GM12878 (cell line): ENCODE measurements at places on chromosomes 2 and 18. TPM values are rescaled to one million over a fixed set of nuclear protein-coding genes. Genes with fewer than 3 reads are reported as not detected.

The SLC23A3 gene
- polyA plus RNA-seq: 0.19 and 0.34 TPM in 2 replicates

The ANKRD36 gene
- polyA plus RNA-seq: 9.5 and 15.3 TPM in 2 replicates

The C2orf80 gene
- polyA plus RNA-seq: not detected in 2 replicates

The CCDC148 gene
- polyA plus RNA-seq: 0.07 and 0.18 TPM in 2 replicates

The IL1RN gene
- not detected in 2 replicates for polyA plus RNA-seq

The CENPA gene
- polyA plus RNA-seq: 52.5 and 55.3 TPM in 2 replicates

The IL37 gene
- polyA plus RNA-seq: not detected in 2 replicates

DNA sequence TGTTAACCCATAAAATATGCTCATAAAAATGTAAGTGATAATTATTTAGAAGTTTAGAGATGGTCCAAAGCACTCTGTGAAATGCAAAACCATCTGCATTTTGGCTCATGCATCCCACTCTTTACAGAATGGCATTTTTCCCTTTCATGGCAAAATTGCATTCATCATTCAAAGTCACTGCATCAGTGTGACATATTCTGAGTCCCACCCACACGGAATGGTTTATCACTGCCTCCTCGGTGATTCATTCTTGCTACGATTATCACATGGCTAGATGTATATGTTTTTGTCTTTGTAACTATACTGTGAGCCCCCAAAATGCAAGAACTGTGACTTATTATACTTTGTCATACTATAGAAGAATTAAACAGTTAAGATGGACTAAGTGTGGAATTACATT, 293.0 kb downstream of the LRATD1 start:
- H3K36me3 ChIP-seq: no peaks in the 10 kb centered on the region
- H3K4me3 ChIP-seq: no peak overlapping the region
- H3K27ac ChIP-seq: no peak overlapping the region
- DNase-seq: no peak

- no peaks in the 10 kb centered on the region for H3K27me3 ChIP-seq
- no peaks in the 10 kb centered on the region for H3K4me1 ChIP-seq
- no peak for DNase-seq
- no peaks in the 10 kb centered on the region for H3K36me3 ChIP-seq
Measured at GRCh38 chr2:60424233-60424632, 129.2 kb downstream of the BCL11A start.

GRCh38 chr2:217835931-217836891, 166.6 kb downstream of the TNS1 start:
- H3K4me3 ChIP-seq: no peak overlapping the region
- no peaks in the 10 kb centered on the region for H3K27me3 ChIP-seq
- no peaks in the 10 kb centered on the region for H3K36me3 ChIP-seq
- no peak for DNase-seq

GRCh38 chr2:29063056-29063455, 11.3 kb downstream of the PCARE start:
- no peaks in the 10 kb centered on the region for H3K36me3 ChIP-seq
- H3K27ac ChIP-seq: no peak overlapping the region
- no peaks in the 10 kb centered on the region for H3K4me1 ChIP-seq
- no peak for DNase-seq
- H3K27me3 ChIP-seq: no peaks in the 10 kb centered on the region
- H3K4me3 ChIP-seq: no peak overlapping the region

- no peak for DNase-seq
- no peaks in the 10 kb centered on the region for H3K4me1 ChIP-seq
- no peaks in the 10 kb centered on the region for H3K36me3 ChIP-seq
- no peak overlapping the region for H3K27ac ChIP-seq
- H3K27me3 ChIP-seq: no peaks in the 10 kb centered on the region
- no peak overlapping the region for H3K4me3 ChIP-seq
Measured at GRCh38 chr2:220660277-220661145, 911.6 kb downstream of the EPHA4 start.

DNA sequence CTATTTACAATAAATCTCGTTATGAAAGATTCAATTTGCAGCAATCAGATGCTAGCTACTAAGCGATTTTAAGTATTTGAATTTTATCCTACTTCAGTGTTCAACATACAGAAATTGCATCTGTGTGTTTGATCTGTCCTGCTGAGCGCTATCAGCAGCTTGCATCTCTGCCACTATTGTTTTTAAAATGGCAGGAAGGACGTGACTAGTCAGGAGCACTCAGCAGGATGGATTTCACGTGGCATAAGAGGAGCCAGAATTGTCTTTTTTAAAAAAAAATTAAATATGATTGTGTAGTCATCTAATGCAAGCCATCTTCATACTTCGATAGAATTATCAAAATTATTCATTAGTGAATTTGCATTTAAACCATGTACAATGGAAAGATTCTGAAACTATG, 2.8 kb upstream of the KLHL14 start:
- no peak overlapping the region for H3K27ac ChIP-seq
- peaks cover 7% of the 10 kb centered on the region for H3K27me3 ChIP-seq
- no peaks in the 10 kb centered on the region for H3K36me3 ChIP-seq
- no peak overlapping the region for H3K4me3 ChIP-seq

DNA sequence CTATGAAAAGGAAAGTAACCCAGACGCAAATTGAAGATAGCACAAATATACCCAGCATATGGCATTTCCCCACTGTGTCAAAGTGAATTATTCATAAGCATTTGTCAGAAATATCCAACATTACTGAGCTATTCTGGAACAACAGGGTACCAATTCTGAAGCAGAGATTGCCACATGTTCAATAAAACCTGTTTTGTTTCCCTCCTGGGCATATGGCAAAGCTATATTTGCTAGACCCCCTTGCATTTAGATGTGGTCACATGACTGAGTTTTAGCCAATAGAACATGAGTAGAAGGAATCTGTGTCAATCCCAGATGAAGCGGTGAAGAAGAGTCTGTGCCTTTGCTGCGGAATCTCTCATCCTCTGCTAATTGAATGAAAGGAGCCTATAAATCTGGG, 296.4 kb upstream of the DLGAP1 start:
- H3K27me3 ChIP-seq: no peaks in the 10 kb centered on the region
- no peak overlapping the region for H3K4me3 ChIP-seq
- no peak for DNase-seq

DNA sequence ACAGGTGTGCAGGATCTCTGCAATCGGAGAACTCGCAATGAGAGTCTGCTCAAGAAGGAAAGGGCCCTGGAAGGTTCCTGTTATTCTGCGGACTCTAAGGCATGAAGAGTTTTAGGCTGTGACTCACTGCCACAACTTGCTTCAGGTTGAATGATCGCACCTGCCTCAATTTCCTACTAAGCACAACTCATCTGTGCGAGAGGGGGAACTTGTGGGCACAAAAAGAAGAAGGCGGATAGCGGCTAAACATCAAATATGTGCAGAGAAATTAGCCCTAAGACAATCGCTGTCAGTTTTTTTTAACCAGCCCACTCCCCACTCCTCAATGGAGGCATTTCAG, 14.0 kb upstream of the CREG2 start:
- H3K4me3 ChIP-seq: no peak overlapping the region
- no peak overlapping the region for H3K27ac ChIP-seq
- H3K4me1 ChIP-seq: no peaks in the 10 kb centered on the region
- H3K36me3 ChIP-seq: no peaks in the 10 kb centered on the region
- H3K27me3 ChIP-seq: peaks cover 14% of the 10 kb centered on the region; the same call in 1 of the 2 replicates

DNA sequence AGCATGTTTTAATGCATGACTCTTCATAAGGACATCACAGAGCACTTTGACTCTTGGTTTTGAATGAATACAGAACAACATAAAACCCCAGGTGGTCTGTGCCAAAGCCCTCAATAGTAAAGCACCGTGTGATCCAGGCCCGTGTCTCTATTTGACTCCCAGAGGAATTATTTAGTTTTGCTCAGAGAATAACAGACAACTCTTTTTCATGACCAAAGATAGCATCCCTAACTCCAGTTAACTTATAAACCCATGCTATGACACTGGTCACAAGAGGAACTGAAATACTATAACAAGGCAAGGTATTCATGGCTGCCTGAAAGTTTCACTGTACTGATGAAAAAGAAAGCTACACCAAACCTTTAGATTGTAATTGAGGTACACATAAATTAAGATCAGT, 128.4 kb downstream of the IKZF2 start:
- peaks cover 14% of the 10 kb centered on the region; the same call in 1 of the 2 replicates for H3K4me1 ChIP-seq
- H3K4me3 ChIP-seq: no peak overlapping the region
- H3K27ac ChIP-seq: peak overlapping the region; percentile 96
- H3K36me3 ChIP-seq: no peaks in the 10 kb centered on the region

DNA sequence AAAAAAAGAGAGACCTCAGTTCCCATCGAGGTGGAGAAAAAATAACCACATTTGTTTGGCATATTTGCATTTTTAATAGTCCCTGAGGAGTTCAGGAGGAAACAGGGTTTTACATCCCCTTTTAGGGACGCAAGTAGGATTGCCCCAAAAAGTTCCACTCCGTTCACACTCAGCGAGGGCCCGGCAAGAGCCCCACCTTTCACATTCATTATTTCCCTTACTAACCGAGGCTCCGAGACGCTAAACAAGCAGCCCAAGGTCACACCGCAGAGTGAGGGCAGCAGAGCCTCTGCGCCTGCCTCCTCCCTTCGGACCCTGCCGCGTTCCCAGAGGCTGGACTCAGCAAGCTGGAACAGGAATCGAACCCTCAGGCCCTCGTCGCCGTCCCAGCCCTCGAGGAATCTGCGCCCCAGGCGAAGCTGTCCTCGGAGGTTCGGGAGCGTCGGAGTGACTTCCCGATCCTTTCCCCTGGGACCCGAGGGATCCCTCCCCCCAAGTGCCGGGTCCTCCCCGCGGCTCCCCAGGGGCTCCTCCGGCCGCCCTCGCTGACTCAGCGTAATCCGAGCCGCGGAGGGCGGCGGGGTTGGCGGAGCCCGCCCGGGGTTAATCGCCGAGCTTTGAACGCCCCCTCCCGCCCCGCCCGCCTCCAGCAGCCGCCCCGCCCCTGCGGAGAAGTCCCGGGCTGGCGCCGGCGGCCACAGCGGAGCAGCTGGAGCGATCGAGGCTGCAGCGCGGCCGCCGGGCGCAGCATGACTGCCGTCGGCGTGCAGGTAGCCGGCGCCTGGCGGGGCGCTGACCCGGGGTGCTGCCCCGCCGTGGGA, at the start of gene TMEM37:
TMEM37 (plus strand) TSS at position 700 of the 821 bp plus-strand sequence; CDS start at position 750, 50 bp downstream.
- peak within 1 kb of the TSS; percentile 53; the same call in 1 of the 2 replicates for H3K27ac ChIP-seq
- peak; percentile 90 for DNase-seq
- no peaks in the 10 kb centered on the region for H3K36me3 ChIP-seq
- peaks cover 17% of the 10 kb centered on the region for H3K4me1 ChIP-seq
